DMS79 (cell line): ENCODE measurements at places on chromosomes 7 and 10.

DNA sequence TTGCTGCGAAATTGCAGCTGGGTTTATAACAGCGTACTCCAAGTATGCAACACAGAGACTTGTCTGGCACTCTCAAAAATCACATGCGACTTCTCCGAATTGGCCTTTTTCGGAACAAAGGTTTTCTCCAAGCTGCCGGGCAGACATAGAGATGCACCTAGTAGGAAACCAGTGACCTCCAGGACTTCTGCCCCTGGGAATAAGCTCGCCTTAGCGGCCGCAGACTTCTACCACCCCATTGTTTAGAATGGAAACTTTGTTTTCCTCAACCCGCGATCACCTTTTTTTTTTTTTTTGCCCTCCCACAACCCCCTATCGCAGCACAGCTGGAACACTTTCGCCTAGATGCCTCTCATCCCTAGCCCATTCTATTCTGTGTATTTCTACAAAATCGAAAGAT is 4.9 kb upstream of the HOXA10 start:
- no peak for DNase-seq

GRCh38 chr10:71694567-71694968 is 25.0 kb downstream of the C10orf105 start:
- DNase-seq = no peak

DNA sequence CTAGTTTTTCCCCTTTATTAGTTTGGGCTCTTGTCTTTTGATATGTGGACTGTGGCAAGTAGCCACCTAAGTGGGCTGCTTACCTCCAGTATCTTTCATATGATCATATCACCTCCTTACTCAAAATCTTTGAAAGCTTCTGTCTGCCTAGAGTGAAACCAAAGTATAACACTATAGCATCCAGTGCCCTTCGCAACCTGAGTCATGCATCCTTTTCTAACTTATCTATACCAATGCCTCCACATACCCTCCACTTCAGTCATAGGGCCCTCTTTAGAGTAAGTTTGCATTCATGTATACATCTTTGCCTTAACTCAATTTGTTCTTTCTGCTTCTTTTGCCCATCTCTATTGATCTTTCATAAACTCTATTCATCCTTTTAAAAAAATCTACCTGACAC is 15.7 kb upstream of the MACC1 start:
- no peak for DNase-seq

GRCh38 chr7:95609277-95609971 is 13.1 kb upstream of the PDK4 start:
- peak; percentile 75 for DNase-seq

GRCh38 chr7:42272793-42273665 is 36.0 kb upstream of the GLI3 start:
- no peak for DNase-seq

DNA sequence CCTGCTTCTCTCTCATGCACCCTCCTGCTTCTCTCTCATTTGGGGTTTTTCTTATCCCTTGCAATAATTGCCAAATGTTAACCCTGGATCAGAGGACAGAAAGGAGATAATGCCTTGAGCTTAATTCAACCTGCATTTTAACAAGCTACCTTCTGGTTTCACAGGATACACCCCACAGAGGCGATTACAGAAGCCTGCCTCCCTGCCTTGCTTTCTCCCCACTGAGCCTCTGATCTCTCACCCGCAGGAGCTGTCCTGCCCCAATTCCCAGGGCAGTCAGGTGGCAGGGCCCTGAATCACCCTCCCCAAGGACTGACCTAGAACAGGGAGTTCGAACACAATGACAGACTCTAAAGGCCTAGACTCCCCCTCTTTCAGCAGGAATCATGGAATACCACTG is 959.5 kb downstream of the GRID1 start:
- no peak for DNase-seq

DNA sequence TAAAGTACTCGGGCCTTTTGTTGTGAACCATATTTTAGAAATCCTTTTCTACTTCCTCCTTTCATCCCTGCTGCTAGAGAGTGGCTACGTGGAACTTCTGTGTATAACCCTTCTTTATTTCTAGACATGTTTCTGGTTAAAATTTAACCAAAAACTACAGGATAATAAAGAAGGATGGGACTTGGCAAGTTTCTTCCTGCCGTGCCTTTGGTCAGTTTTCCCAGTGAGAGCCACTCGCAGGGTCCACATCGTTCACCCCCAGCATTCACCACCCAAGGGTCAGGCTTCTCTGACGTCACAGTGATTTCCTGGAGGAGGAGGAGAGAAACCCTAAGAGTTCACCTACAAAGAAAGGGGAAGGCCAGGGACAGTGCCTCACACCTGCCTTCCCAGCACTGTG is 45.4 kb downstream of the NKX6-2 start:
- no peak for DNase-seq

DNA sequence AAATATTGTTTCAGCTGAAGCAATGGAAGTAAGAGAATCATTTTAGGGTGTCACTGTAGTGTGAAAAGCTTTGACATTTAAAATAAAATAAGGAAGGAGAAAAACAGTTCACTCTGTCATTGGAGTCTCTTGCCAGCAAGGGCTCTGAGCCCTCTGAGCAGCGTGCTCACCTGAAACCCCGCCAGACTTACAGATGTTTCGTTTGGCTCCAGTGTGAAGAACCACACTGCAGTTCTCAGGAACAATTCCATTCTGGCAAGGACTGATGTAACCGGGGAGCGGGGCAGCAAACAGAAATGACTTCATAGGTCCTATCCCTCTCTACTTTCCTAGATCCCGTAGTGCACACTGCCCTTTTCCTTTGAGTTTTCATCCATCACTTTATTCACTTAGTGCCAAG is 164.3 kb downstream of the CELF2 start:
- DNase-seq = no peak

DNA sequence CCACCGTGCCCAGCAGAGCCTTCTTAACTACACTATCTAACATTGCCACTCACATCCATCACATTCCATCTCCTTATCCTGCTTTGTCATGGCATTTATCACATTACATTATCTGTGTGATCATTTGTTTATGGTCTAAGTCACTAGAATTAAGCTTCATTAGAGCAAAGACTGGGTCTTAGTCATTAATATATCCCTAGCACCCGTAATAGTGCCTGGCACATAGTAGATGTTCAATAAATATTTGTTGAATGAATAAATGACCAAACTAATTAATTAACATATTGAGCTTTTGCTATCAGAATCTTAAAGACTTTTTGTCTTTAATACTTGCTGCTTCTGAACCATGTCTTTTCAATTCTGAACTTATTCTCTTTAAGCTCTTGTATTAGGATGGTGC is 5.9 kb upstream of the COPG2 start:
- DNase-seq = no peak

DNA sequence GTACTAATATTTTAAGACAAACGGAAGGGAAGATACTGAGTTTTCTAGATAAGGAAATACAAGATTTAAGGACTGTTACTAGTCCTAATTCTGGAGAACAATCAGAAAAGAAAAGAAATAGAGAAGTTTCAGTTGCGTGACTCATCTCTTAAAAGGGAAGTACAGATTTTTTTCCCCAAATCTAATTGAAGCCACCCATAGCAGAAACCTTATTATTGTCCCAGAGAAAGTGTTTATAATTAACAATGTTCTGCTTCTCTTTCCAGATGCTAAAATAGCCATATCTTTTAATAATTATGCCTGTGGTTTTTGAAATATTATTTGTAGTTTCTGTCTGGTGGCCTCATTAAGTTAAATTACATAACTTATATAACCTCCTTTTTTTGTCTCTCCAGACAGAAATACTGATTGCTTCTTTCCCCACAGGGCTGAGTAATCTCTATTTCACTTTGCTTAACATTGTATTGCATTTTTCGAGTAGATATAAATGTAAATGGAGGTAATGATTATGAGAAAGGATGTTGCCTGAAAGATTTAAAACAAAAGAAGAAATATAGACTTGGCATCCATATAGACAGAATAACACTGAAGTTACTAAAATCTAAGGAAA is 240.7 kb upstream of the MBL2 start:
- DNase-seq = no peak

DNA sequence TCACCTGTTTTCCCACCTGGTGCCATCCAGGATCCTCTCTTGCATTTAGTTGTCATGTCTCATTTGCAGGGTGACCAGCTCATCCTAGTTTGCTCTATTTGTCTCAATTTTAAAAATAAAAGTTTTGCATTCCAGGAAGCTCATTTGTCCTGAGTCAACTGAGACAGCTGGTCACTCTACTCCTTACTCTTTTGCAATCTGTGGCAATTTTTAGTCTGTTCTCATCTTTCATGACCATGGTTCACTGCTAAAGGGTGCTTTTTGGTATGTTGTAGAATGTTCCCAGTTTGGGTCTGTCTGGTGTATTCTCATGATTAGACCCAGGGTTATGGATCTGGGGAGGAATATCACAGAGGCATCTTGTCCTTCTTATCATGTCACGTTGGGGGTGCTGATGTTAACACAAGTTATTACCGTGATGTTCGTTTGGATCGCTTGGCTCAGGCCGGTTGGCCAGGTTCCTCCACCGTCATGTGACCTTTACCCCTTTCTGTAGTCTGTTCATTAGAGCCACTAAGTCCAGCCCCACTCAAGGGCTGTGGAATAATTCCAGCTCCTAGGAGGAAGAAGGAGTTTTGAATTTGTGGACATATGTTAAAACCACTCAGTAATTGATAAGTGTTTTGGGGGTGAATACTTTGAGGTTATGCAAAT is 103.3 kb upstream of the IGFBP3 start:
- DNase-seq = no peak

DNA sequence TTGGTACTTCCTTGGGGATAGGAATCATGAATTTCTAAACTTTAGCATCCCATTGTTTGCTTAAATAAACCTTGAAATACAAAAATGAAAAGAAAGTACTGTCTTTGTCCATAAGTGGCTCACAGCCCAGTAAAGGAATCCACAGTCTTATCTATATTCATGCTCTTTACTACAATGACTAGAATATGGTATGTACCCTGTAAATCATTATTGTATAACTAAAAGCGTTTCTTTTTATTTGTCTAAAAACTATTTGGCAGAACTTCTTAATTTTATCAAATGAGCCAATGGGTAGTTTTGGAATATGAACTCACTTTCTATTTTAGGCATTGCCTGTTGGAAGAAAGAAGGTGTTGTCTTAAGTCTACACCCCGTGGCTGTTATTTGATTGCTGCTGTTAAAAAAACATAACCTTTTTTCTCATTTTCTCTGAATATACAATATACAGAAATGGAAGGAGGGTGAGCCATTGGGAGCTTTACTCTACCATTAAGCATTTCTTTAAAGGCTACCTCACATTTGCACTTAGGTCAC is 12.4 kb upstream of the STRIP2 start:
- DNase-seq = no peak

GRCh38 chr10:78981257-78981969 is 87.4 kb upstream of the ZMIZ1 start:
- no peak for DNase-seq

DNA sequence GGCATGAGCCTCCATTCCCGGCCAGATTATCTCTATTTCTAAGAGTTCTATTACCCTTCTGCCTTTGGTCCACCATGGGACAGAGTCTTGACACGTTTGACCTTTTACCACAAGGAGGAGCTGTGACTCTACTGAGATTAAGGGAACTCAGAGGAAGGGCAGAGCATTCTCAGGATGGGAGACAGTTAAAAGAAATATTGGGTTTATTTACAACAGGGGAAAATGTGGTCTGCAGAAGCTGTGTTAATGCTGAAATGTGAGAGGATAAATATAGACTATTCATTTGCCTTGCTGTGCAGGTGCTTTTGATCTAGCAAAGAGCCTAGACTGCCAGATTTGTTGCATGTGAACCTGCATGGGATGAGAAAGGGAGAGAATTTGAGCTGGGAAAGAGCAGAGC is 45.8 kb upstream of the PRSS58 start:
- no peak for DNase-seq

DNA sequence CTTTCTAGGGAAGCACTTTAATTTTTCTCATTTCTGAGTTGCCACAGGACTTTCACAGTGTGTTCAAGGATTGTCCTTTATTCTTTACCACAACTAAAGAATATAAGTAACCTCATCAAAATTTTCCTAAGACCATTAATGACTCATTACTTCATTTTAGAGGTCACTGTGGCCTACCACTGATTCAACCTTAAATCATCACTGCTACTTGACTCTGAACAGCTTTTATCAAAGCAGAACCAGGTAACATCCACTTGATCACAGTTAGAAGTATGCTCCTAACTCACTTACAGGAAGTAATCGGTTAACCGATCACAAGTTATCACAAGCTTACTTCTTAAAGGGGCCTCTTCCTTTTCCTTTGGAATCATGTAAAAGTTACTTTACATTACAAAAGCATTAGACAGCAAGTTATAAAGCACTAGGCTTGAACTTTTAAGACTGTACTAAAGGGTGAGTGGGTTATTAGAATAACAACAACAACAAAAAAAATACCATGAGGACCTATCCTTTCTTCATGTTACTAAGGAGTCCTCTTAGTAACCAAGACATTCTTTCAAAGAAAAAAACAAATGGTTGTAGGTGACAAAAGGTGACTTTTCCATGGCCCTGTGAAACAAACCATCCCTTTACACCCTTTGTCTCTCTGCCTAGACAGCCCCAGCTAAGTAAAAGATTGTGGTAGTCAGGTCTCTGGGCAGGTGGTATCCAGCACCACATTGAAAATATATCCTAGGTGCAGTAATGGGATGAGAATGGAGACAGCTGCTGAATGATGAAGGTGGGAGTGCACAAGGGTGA is 40.0 kb upstream of the PDK4 start:
- DNase-seq = peak; percentile 19

GRCh38 chr10:29827512-29827911 is 192.7 kb upstream of the SVIL start:
- DNase-seq = no peak

DNA sequence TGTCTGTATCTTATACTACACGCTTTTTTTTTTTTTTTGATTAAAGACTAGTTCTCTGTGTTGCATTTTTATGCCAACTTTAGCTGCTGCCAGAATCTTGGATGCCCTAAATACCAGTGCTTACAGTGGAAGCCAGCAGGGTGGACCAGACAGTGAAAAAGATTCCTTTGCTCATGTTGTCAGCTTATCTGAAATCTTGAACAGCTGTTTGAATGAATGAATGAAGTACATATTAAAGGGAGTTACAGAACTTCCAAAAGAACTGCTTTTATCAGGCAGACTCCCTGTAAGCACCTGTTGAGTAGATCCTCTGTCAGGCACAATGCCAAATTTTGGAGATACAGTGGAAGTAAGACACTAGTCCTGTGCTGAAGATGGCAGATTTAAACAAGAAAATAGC is 184.9 kb downstream of the PPP1R9A start:
- no peak for DNase-seq

GRCh38 chr7:76023002-76023401 is 24.8 kb downstream of the STYXL1 start:
- no peak for DNase-seq

- no peak for DNase-seq
Measured at GRCh38 chr10:42551582-42552187, 86.7 kb downstream of the ZNF33B start.

DNA sequence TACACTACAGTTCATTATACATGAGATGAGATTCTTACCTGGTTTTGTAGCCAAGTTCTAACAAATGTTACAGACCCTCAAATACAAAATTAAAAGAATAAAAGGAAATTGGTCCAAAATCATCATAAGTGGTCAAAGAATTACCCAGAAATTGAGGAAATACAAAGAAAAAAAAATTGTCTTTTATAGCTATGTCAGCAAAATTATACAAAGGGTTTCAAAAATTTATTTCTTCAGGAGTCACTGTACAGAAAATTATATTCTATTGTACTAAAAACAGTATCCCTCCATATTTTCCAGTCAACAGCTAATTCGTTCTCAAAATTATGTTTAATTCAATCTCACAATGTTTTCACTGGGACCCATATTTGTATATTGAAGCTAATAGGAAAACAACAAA is 14.3 kb downstream of the PPP1R3A start:
- no peak for DNase-seq
